ENCODE measurements at places on chromosomes 16 and 17. TPM values are rescaled to one million over a fixed set of nuclear protein-coding genes. Genes with fewer than 3 reads are reported as not detected.

The NHLRC4 gene
- polyA plus RNA-seq: 2.0 TPM

The KRT17 gene
- 1.1 TPM for polyA plus RNA-seq

The SYNGR3 gene
- polyA plus RNA-seq: 4.2 TPM

The FOXO3B gene
- polyA plus RNA-seq: 2.6 TPM

The FN3KRP gene
- polyA plus RNA-seq: 44.2 TPM

The TK1 gene
- polyA plus RNA-seq: 19.7 TPM

The KRT39 gene
- polyA plus RNA-seq: not detected

The ANKRD40 gene
- 25.7 TPM for polyA plus RNA-seq

The NDRG4 gene
- polyA plus RNA-seq: 17.4 TPM

The MED31 gene
- 16.5 TPM for polyA plus RNA-seq

The KAT2A gene
- 49.1 TPM for polyA plus RNA-seq

The REXO5 gene
- 6.7 TPM for polyA plus RNA-seq

The CLEC3A gene
- polyA plus RNA-seq: 0.36 TPM

The RNF167 gene
- 117 TPM for polyA plus RNA-seq

The EFNB3 gene
- 7.4 TPM for polyA plus RNA-seq

The TRAF7 gene
- 63.3 TPM for polyA plus RNA-seq

The KIF19 gene
- 5.7 TPM for polyA plus RNA-seq

The CCDC154 gene
- polyA plus RNA-seq: 2.9 TPM

The TSPOAP1 gene
- polyA plus RNA-seq: 17.2 TPM

The RASL10B gene
- polyA plus RNA-seq: 2.9 TPM

The ANKRD40CL gene
- 28.4 TPM for polyA plus RNA-seq

The MT4 gene
- not detected for polyA plus RNA-seq

The ZNF205 gene
- polyA plus RNA-seq: 12.8 TPM

The HEATR9 gene
- polyA plus RNA-seq: 0.03 TPM

The TRAPPC2L gene
- 96.0 TPM for polyA plus RNA-seq

The MT1G gene
- 919 TPM for polyA plus RNA-seq

The TSPAN10 gene
- polyA plus RNA-seq: 1.2 TPM

The ZSCAN10 gene
- 0.66 TPM for polyA plus RNA-seq

The CD300E gene
- polyA plus RNA-seq: 0.12 TPM

The SLC16A13 gene
- polyA plus RNA-seq: 16.9 TPM

The CHST5 gene
- polyA plus RNA-seq: 35.6 TPM

The HBZ gene
- polyA plus RNA-seq: 5.6 TPM

The C17orf100 gene
- polyA plus RNA-seq: 8.1 TPM

The EFCAB3 gene
- polyA plus RNA-seq: 0.03 TPM

The LDHD gene
- 2.2 TPM for polyA plus RNA-seq

The LRRC36 gene
- polyA plus RNA-seq: 2.5 TPM

The BTBD17 gene
- 1.1 TPM for polyA plus RNA-seq

Data from large intestine (tissue), 12 donors.